HCEC 1CT (cell line): ENCODE measurements at places on chromosomes 7 and 10.

DNA sequence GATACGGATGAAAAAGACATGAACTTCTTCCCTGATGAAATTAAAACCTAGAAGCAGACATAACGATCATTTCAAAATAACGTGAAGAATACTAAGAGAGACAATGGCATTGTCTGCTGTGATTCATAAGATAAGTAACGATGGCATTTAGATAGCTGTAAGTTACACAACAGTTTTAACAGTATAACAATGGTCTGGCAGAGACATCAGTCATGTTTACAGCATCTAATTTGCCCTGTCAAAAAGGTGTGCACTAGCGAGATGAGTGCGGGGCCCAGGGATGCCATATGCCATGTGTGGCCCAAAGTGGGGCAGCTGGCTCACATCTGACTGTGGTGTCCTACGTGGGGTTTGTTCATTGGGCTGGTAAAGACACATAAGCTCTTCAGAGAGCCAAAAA lies 55.7 kb upstream of the RHEB start:
- no peak for DNase-seq

DNA sequence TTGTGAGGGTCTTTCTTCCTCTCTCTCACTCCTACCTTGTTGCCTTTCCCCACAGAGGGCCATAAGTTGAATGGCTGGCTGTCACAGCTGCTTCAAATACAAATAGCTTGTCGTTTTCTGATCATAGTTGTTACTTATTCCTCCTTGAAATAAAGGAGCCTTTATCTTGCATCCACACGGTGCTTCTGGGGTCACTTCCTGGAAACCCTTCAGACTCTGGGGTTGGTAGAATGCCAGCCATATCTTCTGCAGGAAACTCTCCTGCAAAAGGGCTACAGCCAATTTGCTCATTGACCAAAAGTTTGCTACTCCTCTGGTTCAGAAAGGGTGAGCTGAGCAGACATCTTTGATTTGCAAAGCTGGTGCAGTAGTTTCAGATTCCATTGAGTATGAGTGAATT lies 70.4 kb downstream of the FAM185A start:
- DNase-seq, result no peak

DNA sequence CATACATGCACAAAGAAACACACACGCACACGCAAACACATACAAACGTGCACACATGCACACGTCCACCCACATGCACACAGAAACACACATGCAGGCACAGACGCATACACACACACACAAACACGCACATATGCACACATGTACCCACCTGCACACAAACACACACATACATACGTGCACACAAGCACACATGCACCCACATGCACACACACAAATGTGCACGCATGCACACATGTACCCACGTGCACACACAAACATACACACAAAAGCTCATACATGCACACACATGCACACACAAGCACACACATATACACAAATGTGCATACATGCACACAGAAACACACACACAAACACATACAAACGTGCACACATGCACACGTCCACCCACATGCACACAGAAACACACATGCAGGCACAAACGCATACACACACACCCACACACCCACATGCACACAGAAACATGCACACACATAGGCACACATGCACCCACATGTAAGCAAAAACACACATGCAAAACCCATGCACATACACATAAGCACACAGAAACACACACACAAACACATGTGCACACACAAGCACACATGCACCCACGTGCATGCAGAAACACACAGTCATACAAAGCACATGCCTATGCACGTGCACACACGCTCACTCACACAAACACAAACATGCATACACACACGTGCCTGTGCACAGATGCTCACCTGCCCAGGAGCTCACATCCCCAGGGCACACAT lies 44.8 kb downstream of the FOXL3 start:
- no peak for DNase-seq

- DNase-seq, result no peak
These were observed 35.8 kb downstream of the VSTM4 start for GRCh38 chr10:49079499-49079898.

DNA sequence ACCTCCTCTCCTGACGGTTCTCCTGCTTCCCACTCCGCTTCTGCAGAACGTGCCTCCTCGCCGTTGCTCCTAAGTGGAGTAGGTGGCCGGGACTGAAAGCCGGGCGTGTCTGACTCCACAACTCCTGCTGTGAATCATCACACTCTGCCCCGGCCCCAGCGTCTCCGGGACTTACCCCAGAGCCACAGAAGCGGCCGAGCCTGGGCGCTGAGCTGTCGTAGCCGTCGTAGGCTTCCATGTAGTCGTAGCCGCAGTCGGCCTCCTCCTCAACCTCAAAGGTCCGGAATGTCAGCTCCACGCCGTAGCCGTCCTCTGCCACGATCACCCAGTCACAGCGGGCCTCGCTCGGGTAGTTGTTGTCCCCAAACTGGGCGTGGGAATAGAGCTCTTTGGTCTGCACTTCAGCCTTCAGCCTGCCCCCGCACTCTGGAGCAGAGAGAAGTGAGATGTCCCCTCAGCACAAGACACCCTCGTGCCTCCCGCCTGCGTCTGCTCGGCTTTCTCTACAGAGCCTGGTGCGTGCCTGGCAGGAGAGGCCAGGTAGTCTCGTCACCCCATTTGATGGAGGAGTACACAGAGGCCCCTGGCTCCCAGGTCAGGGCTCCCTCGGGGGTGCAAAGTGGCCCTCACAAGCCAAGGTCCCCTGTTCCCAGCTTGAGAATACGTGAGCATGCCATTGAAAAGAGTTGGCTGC lies 11.2 kb upstream of the OPALIN start:
- DNase-seq, result no peak

GRCh38 chr7:107234436-107234835 lies 65.6 kb downstream of the HBP1 start:
- no peak for DNase-seq
